ENCODE measurements at places on chromosomes 5 and 9.
A peak's percentile ranks its signal among the peaks of the same experiment; 100 is the strongest.

GRCh38 chr5:178330791-178331404 is 98.3 kb upstream of the PHYKPL start:
- DNase-seq = no peak

DNA sequence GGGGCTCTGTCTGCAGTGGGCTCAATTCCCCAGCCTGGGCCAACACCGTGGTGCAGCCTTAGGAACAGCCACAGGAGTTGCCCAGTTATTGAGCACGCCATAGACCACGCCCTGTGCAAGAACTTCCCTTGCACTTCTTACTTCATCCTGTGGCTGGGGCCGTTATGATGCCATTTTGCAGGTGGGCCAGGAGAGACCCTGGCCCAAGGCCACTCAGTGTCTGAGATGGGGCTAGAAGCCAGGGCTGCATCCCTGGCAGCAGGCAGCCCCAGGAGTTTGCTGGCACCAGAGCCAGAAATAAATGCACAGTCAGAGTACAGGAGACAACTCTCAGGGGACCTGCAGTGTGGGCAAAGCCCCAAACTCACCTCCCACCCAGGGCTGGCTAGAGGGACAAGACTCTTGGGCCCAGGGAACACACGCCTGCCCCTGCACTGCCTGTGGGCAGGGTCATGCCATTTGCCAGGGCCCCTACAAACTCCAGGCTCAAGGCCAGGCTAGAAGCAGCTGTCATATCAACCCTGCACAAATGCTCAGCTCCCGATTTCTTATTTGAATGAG is 6.7 kb downstream of the CORO2A start:
- DNase-seq = no peak

GRCh38 chr5:151570058-151570457 is 21.1 kb downstream of the FAT2 start:
- DNase-seq = no peak

GRCh38 chr9:12666813-12667212 is 26.4 kb upstream of the TYRP1 start:
- no peak for DNase-seq

- DNase-seq = no peak
Observed at GRCh38 chr5:144378681-144379080, 208.0 kb downstream of the KCTD16 start.

DNA sequence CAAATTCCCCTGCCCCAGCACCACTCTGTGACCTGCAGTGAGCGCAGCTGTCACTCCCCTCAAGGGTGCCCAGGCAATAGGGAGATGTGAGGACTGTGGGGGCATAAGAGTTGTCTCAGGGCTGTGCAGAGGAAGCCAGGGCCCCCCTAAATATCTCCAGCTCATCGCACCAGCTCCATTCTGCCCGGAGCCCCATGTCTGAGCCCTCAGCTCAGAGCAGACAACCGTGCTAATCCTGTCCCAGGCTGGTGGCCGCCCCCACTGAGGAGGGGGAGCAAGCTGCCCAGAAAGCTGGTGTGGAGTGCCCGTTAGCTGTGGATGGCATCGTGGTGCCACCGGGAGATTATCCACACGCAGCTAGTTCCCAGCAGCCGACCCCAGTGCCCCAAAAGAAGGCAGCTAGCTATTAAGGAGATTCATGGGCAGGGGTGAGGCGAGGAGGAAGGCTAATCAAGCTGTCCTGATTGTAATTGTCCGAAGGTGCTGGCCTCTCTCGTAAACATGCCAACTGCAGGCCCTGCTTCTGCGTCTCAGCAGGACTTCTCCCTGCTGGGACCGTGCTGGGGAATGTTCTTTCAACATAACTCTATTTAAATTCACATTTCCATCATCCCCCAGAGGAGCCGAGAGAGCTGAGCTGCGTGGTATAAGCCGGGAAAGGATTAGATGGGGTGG is 17.0 kb upstream of the FIBCD1 start:
- DNase-seq = no peak

- DNase-seq = no peak
Observed at GRCh38 chr5:113071401-113071800, 94.8 kb downstream of the DCP2 start.

DNA sequence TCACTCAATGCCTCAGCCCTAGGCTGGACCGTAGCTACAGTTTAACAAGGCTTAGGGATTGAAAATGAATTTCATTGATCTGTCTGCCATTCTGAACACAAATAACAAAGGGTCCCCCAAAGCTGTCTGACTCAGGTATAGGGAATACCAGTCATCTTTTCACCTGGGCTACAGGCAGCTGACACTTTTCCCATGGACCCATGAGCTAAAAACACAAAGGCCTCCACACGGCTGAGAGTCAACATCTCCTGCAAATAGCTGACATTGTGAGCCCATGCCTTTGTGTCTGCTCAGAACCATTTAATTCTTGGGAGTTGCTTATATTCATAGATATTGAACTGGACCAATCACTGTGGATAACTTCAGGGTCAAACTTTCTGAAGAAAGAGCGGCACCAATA is 121.1 kb upstream of the SLIT3 start:
- no peak for DNase-seq

GRCh38 chr5:123112196-123112595 is 23.2 kb downstream of the PRDM6 start:
- no peak for DNase-seq

- no peak for DNase-seq
Observed at GRCh38 chr9:6634444-6634843, 11.1 kb downstream of the GLDC start.

DNA sequence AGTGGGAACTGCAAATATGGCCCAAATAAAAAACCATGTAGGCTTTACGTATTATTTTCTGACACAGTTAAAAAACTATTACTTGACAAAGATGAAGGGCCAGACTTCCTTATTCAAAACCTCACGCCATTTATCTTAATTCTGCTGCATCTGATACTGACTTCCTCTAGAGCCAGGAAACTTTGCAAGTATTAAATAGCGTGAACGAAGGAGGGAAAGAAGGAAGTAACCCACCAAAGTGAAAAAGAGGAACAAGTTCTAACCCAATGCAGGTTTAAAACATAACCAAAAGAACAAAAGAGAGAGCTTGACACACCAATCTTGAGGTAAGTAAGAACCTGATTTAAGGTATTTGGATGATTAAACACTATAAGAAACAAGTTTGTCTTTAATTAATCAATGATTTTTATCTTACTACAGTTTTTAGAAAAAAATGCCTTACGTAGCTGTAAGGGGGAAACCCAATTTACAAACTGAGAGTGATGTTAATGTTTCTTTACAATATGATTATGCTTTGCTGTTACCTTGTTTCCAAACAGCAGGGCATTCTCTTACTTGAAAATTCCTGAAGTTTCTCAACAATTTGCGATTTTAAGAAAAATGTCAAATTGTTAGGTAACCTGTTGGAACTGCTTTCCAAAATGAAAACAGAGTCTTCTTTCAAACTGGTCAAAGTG is at the start of gene GAPT:
Gene GAPT, plus strand, starts transcription at position 220 of the 677 bp plus-strand sequence. CDS start 3,102 bp downstream, outside the sequence.
- no peak for DNase-seq

- no peak for DNase-seq
Observed at GRCh38 chr5:66518753-66519152, 77.4 kb upstream of the MAST4 start.

DNA sequence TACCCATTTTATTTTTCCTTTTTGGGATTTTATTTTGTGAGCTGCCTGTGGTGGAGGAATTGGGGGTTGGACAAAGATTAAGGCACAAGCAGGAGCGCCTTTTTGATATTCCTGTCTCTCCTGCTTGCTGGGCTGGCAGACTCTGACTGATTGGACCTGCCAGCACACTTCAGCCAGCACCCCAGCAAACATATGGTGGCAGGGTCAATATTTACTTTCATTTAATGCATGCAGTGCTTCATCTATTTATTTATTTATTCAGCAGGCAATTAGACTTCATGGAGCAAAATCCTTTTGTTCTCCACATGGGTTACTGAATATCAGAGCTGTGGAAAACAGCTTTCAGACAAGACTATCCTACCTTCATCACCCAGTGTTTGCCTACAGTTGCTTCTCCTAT is 48.4 kb upstream of the EPB41L4A start:
- DNase-seq = no peak

DNA sequence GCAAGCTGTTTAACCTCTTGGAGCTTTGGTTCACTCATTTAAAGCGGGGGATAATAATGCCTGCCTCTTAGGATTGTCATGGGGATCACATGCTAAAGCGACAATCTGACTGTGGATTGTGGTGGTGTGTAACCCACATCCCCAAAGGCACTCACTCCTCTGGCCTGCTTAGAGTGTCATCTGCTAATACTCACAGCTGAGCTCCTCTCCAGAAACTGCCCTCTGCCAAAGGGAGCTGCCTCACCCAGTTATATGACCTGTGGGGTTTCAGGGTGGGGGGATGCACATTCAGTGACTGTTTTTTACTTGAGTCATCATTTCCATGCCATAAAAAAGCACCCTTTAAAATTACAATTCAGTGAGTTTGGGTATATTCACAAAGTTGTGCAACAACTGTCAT is 110.0 kb upstream of the SPOCK1 start:
- no peak for DNase-seq

- DNase-seq = no peak
Observed at GRCh38 chr9:37036776-37037502, 2.9 kb upstream of the PAX5 start.

- no peak for DNase-seq
Observed at GRCh38 chr9:17614903-17615302, 36.0 kb downstream of the SH3GL2 start.

GRCh38 chr9:130301483-130302286 is 36.1 kb downstream of the HMCN2 start:
- DNase-seq = no peak

DNA sequence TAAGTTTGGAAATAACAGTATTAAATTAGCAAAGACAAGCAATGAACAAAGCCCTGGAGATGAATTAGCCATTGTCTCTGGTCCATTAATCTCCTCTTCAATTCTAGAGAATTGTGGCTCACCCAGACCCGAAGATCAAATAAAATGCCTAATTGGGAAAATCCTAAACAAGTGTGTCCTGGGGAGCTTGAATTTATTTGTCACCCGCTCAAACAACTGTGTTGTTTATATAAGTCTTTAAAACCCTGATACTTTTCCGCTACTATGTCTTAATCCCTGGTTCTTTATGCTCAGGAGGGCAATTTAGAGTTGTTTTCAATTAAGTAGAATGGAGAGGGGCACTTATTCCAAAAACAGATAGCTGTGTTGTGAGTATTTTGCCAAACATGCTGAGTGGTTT is 128.4 kb downstream of the ANXA1 start:
- DNase-seq = no peak

GRCh38 chr5:91643797-91644196 is 260.7 kb upstream of the ARRDC3 start:
- no peak for DNase-seq

DNA sequence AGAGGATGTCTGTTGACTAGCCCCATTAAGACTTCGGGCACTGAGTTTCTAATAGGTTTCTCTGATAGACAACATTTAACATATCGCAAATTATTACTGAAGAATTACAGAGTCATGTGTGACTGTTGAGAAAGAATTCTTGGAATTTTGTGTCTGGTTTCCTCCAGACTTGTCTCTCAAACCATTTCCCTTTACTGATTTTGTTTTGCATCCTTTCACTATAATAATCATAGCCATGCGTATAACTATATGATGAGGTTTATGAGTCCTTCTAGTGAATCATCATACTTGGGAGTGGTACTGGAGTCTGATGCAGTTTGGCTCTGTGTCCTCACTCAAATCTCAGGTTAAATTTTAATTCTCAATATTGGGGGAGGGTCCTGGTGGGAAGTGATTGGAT is 27.0 kb downstream of the ZNF169 start:
- no peak for DNase-seq

GRCh38 chr5:150141544-150142184 is 14.0 kb downstream of the PDGFRB start:
- DNase-seq = no peak

DNA sequence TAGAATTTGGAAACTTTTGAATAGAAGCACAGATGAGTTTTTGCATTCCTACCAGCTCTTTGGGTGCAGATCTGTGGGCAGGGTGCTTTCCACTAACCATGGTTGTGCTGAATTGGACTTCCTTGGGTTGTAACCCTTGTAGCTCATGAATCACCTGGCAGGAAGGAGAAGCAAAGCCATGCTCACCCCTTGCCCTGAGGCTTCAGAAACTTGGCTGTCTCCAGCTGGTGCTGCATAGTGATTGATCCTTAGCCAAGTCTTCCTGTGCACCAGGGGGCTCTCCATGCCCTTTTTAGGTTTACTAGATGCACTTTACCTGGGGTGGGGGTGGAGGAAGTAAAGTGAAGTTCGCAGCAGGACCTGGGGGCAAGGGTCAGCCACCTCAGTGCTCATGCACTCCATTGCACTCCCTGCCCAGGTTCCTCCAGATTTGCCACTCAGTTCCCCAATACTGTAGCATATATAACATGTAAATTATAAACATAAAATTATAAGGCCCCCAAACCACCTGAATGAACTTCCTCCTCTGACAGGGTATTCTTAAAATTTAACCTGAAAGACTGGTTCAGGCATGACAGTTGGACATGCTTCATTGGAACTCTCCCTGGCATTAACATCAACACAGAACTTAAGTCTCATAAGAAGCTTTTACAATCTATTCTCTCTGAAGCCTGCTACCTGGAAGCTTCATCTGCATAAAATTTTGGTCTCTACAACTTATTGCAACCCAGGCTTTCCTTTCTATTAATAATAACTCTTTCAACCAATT is 25.8 kb upstream of the IFNA14 start:
- DNase-seq = no peak

- DNase-seq = no peak
Observed at GRCh38 chr5:82158755-82159413, 119.3 kb downstream of the RPS23 start.

DNA sequence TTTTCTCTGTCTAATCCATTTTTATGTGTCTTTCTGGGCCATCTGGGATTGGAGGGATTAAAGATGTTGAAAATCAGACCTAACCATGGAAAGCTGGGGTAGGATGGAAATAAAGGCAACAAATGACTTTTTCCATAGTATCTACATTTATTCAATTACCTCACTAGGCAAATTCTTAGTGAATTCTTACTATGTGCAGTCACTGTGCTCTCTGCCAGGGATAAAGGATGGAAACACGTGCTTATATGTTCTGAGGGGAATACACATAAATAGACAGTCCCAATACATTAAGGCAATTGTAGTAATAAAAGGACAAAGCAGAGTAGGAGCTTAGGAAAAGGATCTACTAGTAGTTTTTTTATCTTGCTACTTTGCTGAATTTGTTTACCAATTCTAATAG is 214.2 kb downstream of the PRR16 start:
- no peak for DNase-seq

- no peak for DNase-seq
Observed at GRCh38 chr9:72464857-72465592, 56.4 kb upstream of the TMC1 start.

GRCh38 chr5:78648359-78649210 is at the start of gene LHFPL2:
Gene LHFPL2 (minus strand): TSS chr5:78648772. CDS start chr5:78510213, 138,559 bp downstream.
- DNase-seq = peak; percentile 30

GRCh38 chr5:97918620-97919019 is 735.6 kb upstream of the RIOK2 start:
- no peak for DNase-seq

Measured in cortex of kidney (tissue), 1 donor.